Occipital lobe (tissue), 3 donors: ENCODE measurements at places on chromosomes 1 and 21. TPM values are rescaled to one million over a fixed set of nuclear protein-coding genes. Genes with fewer than 3 reads are reported as not detected.
A peak's percentile ranks its signal among the peaks of the same experiment; 100 is the strongest.

SPATA46 gene
- total RNA-seq, result not detected

DNA sequence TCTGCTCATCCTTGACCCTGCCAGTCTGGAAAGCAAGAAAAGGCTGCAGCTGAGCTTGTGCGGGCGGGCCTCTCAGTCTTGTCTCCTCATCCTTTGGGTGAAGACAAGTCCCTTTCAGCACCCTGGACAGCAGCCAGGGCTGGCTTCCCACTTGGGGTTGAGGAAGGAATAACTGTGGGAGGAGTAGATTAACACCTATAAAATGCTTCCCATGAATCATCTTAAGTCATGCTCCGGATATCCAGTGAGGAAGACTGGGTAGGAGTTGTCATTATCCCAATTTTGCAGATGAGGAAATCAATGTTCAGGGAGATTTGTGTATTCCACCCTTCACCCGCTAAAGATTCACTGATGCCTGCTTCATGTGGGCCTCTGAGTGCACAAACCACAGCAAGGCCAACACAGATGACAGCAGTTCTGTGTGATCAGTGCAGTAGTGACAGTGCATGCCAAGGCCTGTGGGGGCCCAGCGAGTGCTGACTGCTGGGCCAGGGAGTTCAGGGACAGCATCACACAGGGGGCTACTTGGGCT is 20.1 kb upstream of the COL16A1 start:
- DNase-seq, result no peak

- no peak for DNase-seq
Measured at GRCh38 chr1:97200595-97200994, 479.0 kb downstream of the PTBP2 start.

- DNase-seq, result peak; percentile 48
Measured at GRCh38 chr1:231626535-231626950, at the start of gene DISC1. TSS of gene DISC1 (plus strand) at chr1:231626790. CDS start at chr1:231626868, 78 bp downstream.

- DNase-seq, result no peak
Measured at GRCh38 chr1:166902279-166902678, 26.2 kb upstream of the TADA1 start.

PTPRF gene
- 37.6 TPM for total RNA-seq

GRCh38 chr1:214515544-214516433 is 35.6 kb downstream of the PTPN14 start:
- DNase-seq, result no peak

SLAMF8 gene
- not detected for total RNA-seq

- no peak for DNase-seq
Measured at GRCh38 chr1:46580140-46580903, 23.7 kb downstream of the MKNK1 start.

- DNase-seq, result no peak
Measured at GRCh38 chr21:37658817-37659458, 257.3 kb downstream of the KCNJ6 start.

DNA sequence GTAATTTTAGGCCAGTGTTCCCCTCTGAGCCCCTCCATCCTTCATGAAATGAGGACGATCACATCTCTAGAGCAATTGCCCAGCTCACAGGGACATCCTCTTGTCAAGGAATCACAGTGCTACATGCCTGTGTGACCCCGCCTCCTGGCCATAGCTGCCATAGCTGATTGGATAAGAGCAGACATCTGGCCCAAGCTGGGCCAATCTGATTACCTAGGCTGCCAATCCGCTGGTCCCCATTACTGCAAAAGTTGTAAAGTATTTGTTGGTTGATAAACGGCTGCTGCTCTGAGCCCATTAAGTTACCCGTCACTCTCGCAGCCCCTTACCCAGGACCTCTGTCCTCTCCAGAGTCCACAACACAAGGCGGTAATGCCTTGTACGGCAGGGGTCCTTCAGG is 8.3 kb downstream of the NT5C1A start:
- DNase-seq, result no peak
